Dorsolateral prefrontal cortex (tissue), 122 donors: ENCODE measurements at places on chromosomes 2 and 18. TPM values are rescaled to one million over a fixed set of nuclear protein-coding genes. Genes with fewer than 3 reads are reported as not detected.

DNA sequence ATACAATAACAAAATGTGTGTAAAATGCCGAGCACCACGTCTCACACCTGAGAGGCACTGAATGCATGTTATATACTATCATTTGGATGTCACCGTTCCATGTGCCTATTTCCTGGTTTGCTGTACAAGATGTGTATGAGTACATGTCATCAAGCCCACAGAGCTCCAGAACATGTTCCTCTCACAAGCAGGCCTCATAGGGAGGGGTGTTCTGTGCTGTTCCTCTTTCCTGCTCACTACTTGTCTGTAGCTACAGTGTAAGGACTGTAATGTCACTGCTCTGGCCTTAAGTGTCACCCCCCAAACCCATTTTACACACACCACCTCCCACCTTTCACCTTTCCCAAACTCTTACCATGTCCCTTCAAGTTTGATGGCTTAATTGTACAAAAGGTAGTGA lies 1.8 kb downstream of the AFF3 start:
- DNase-seq, result no peak

The CPS1 gene
- total RNA-seq, result 7.6 TPM

DNA sequence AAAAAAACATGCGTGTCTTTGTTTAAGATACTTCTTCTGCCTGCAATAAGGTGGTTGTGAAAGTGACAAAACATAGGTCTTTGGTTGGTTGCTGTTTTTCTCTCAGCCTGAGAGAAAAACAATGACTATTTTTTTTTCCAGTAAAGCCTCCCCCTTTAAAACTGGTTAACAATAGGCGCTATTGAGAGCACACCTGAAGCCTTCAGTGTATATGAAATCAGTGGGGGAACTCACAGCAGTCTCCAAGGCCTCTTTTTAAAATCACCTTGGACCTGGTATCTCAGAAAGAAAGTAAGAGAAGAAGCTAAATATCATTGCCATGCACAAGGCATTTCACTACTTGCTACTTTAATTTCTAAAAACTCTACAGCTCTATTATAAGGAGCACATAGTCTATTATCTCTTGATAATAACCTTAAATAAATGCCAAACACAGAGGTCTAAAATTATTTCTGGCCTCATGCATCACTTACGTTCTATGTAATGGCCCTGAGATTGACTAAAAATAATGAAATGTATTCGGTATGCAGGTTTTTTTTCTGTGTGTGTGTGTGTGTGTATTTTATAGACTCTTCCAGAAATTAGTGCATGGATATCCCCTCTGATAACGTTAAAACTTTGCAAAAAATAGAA lies 544.4 kb downstream of the TDRD15 start:
- no peak for DNase-seq

DNA sequence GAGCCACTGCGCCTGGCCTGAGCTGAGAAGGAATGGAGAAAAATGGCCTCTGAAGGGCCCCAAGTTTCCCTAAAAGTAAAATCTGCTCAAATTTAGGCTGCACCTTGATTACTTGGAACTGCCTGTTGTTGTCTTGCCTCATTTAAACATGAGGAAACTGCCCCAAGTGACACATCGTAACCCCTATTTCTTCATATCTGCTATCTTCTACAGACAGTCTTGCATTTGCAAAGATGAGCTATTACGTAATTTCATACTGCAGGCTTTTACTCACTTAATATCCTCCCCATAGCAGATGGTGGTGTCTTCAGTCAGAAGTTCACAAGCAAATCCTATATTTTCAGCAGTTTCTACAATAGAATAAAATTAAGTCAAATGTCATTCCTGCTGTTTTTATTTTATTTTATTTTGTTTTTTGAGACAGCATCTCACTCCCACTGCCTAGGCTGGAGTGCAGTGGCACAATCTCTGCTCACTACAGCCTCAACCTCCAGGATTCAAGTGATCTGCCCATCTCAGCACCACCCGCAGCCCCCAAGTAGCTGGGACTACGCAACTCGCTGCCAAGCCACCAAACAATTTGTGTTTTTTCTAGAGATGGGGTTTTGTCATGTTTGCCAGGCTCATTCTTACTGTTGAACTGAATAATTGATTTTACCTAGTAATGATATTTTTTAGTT lies 45.3 kb upstream of the NARS1 start:
- DNase-seq, result no peak
